ENCODE measurements at places on chromosomes 3 and 15.

DNA sequence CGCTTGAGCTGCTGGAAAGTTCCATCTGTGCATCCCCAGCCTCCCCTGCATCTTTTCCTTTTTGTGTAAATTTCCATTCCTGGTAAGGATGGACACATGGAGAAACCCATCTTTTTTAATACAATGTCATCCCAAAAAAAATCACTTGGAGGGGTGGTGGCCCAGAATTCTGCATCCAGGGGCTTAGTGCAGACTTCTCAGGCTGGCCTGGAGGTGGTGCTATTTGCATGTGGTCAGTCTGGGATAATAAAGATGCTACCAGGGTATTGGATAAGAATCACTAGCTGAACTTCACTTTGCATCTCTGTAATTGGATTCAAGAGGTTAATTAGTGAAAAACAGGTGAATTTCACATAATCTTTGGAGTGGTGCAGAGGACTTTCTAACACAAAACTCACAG, 1.8 kb upstream of the ZSCAN2 start:
- peak; percentile 44 for DNase-seq

- no peak for DNase-seq
Observed at GRCh38 chr3:171871392-171872274, 28.5 kb downstream of the TMEM212 start.

DNA sequence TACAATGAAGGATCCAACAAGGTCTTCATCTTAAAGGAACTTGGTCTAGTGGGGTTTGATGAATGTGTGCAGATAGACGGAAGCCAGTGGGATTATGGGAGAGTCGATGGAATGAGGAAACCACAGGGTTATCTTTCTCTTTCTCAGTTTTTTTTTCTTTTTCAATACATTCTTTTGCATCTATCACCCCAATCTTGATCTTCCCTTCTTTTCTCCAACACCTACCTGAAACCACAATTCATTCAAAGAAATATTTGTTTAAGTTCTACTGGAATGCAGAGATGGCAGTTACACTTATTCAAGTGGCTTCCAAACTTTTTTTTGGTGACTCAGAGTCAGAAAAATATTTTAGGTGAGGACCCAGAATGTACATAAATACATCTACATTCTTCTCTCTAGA, 1.7 kb downstream of the TMEM212 start:
- no peak for DNase-seq

- DNase-seq = no peak
Observed at GRCh38 chr3:128701342-128702212, 24.4 kb upstream of the RAB7A start.

DNA sequence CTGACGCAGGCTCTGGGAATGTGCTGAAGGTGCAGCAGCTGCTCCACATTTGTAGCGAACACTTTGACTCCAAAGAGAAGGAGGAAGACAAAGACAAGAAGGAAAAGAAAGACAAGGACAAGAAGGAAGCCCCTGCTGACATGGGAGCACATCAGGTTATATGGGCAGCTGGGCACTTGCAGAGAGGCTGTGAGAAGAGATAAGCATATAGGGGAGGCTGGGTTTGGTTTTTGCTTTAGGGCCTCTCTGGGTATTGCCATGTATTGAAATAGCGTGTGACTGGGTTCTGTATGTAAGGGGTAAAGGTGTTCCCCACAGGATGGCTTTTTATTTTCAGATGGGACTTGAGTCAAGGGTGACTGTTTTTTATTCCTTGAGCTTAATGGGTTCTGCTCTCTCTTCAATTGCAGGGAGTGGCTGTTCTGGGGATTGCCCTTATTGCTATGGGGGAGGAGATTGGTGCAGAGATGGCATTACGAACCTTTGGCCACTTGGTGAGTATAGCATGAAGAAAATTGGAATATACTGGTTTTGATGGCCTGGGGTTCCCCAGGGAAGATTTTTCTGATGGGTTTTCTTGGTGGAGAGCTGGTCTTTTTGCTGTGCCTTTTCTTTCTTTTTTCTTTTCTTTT, 7.4 kb downstream of the PSMD2 start:
- DNase-seq = no peak

GRCh38 chr3:139122221-139122581, 77.5 kb upstream of the PRR23C start:
- no peak for DNase-seq

- no peak for DNase-seq
Observed at GRCh38 chr3:19688767-19689166, 245.2 kb downstream of the EFHB start.

DNA sequence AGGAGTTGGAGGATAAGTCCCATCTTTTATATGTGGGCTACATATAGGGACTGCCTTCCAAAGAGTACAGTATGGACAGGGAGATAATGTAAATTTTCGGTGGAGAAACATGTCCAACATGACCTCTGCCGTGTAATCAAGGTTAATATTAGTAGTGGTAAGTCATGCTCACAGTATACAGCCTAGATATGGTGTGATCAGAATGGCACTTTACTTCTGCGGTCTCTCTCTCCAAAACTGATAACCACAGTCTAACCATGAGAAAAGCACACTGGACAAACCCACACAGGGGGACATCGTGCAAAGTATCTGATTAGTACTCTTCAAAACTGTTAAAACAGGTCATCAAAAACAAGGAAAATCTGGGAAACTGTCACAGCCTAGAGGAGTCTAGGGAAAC, 66.6 kb upstream of the PLCL2 start:
- no peak for DNase-seq

All from T-cell (primary cell).